ENCODE measurements at places on chromosomes 5 and 9. TPM values are rescaled to one million over a fixed set of nuclear protein-coding genes. Genes with fewer than 3 reads are reported as not detected.

DNA sequence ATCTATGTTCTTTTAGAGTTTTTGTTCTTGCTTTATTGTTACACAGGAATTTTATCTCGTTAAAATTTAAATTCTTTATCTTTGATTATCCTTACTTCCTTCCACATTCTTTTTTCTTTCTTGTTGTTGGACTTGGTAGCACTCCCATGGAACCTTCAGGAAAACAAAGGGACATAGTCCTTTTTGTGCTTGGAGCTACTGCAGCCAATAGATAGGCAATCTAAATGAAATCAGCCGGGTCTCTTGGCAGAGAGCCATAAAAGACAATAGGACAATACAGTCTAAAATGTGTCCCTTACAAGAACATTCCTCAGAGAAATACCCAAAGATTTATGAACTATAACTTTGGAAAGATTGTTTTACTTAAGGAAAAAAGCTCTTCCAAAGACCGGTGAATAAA is 548.1 kb upstream of the C9orf72 start:
- DNase-seq: no peak

DNA sequence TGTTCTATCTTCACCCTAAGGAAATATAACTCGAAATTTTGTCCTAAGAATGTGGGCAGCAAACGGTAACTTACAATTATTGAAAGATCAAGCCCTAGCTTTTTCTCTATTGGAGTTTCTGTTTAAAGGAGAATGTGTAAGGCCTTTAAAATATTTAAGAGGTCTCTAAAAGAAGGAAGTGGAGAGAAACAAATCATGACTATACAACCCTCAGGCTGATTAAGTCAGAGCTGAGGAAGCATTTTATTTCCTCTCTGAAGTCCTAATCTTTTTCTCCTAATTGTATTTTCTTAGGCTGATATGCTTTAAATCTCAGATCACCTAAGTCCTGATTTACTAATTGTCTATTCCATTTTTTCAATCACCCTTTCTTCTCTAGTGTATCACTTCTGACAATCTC is 1708.8 kb upstream of the C9orf72 start:
- no peak for DNase-seq

DNA sequence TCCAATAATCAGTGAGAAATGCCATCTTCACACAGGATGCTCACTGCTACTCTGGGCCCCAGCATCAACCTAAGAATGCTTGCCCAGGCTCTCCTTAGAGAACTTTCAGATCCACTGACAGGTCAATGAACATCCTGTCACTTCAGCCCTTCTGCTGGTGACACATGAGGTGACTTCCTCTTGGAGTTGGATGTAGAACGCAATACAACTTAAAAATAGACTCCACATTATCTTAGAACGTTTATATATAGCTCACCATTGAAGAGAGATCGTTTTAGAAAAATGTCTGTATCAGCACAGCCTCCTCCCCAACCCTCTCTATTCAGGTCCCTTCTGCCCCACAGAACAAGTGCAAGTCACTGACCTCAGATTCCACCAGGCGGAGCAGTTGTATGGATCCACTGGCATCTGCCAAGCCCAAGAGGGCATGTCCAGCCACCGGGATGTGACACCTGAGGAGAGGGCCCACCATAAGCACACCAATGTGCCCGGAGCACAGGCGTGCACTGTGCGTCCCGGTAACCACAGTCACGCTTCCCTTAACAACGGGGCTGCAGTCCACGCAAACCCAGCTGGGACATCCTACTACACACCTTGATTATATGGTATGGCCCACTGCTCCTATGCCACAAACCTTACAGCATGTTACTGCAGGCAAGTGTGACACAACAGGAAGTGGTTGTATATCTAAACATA is 2.9 kb downstream of the DPH7 start:
- no peak for DNase-seq

DNA sequence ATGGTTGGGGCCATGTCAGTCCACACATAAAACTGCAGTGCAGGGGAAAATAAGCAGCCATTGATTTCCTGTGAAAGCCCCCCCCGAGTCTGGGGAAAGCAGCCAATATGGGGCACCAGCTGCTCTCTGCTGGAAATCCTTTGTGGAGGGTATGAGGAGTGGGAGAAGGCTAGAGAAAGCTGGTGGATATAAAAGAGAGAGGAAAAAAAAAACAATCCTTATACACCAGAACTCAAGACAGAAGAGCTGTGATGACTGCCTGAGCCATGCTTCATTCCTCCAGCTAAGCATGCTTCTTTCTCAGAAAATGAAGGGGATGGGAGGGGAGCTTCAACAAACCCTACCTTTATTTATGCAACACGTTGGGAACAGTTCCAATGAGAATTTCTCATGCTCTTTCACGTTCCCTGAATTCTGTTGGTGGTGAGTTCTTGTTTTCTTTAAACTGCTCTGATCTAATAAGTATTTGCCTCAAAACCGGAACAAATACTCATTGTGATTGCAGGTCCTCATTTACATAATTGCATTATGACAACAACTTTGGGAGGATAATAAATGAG is 688.0 kb upstream of the SEMA6A start:
- DNase-seq: no peak

DNA sequence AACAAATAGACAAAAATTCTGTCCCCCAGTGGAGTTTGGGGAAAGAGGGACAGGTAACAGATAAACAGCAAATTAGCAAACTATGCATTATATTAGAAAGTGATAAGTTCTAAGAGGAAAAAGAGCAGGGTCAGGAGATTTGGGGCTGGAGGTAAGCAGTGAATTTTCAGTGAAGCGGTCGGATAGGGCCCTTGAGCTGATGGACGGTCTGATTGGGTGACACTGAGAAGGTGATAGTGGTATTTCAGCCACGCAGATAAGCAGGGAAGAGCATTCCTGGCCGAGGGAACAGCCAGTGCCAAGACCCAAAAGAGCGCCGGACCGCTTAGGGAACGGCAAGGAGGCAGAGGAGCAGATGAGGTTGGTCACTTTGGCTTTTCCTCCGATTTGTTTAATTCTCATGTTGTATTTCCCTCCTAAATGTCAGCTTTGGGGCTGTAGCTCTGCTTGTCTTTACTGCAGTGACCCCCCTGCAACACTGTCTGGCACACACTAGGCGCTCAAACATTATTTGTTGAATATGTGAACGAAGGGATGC is 1.1 kb upstream of the PTPN3 start:
- DNase-seq: no peak

DNA sequence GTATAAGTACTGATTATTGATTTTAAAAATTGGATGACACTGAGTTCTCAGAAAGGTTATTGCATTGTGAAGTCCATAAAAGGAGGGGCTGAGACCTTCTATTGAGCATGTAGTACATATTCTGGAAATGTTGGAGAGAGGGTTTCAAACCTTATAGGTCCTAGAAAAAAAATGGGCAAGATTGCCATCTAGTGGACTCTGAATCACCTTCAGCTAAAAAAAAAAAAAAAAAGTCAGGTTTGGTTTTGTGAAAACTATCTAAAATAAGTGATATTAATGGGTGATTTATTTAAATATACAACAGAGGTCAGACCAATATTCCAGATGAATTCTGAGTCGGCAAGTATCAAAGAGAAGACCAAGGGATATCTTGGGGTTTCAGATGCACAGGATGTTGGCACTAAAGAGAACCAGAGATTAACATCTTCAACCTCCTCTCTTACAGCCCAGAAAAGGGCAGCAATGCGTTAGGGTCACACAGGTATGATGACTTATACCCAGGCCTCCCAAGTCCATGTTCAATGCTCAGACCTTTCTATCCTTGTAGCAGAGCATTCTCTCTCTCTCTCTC is 109.8 kb upstream of the NMUR2 start:
- no peak for DNase-seq

GRCh38 chr5:111159845-111160244 is 64.3 kb upstream of the CAMK4 start:
- no peak for DNase-seq

DNA sequence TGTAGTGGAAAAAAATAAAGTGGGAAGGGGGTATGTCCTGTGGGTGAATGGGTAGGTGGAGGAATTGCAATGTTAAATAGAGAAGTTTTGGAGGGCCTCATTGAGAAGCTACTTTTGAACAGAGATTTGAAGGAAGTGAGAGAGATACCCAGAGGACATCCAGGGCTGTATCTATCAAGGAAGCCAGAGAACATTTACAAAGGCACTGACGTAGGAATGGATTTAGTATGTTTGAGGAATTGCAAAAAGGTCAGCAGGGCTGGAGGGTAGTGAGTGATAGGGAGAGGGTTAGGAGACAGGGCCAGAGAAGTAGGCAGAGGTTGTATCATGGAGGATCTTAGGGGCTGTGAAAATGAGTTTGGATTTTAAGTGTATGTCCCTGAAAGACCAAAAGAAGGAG is 13.9 kb downstream of the PTTG1 start:
- DNase-seq: no peak

GRCh38 chr5:170552621-170553115 is 48.8 kb downstream of the KCNIP1 start:
- DNase-seq: peak; percentile 71

GRCh38 chr5:179553875-179554274 is 3.5 kb downstream of the RUFY1 start:
- DNase-seq: peak; percentile 80

GRCh38 chr9:34450644-34451043 is 7.7 kb downstream of the FAM219A start:
- DNase-seq: no peak

- no peak for DNase-seq
Measured at GRCh38 chr9:19511694-19512093, 102.9 kb downstream of the ACER2 start.

GRCh38 chr5:14818931-14819790 is 52.4 kb downstream of the ANKH start:
- no peak for DNase-seq

- peak; percentile 71 for DNase-seq
Measured at GRCh38 chr5:178234750-178235587, 2.4 kb upstream of the PHYKPL start.

GRCh38 chr5:132909702-132910101 is 36.2 kb downstream of the LEAP2 start:
- DNase-seq: no peak

- DNase-seq: no peak
Measured at GRCh38 chr5:146111409-146111808, 6.0 kb upstream of the PLAC8L1 start.

GRCh38 chr5:106601620-106602019 is 1069.1 kb downstream of the EFNA5 start:
- DNase-seq: no peak

- DNase-seq: no peak
Measured at GRCh38 chr5:73861313-73861988, 235.5 kb downstream of the ARHGEF28 start.

GRCh38 chr9:4538621-4539020 is 48.4 kb downstream of the SLC1A1 start:
- no peak for DNase-seq

GRCh38 chr5:146218168-146218567 is 14.8 kb downstream of the RBM27 start:
- DNase-seq: no peak

DNA sequence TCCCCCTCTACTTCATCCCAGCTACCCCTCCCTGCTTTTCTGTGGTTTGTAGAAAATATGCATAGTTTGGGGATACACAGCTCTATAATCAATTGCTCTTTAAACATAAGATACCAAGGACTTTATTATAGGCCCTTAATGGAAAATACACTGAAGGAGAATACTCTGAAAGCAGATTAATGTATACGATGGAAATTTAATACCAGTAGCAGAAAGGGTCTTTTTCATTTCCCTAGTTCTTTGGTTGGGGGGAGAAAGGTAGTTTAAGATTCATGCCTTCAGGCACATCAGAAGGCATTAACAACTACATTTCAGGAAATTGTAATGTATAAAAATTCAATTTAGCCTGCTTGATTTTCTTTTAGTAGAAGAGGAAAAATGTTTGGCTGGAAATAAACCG is 452.9 kb upstream of the ZNF608 start:
- DNase-seq: no peak

DNA sequence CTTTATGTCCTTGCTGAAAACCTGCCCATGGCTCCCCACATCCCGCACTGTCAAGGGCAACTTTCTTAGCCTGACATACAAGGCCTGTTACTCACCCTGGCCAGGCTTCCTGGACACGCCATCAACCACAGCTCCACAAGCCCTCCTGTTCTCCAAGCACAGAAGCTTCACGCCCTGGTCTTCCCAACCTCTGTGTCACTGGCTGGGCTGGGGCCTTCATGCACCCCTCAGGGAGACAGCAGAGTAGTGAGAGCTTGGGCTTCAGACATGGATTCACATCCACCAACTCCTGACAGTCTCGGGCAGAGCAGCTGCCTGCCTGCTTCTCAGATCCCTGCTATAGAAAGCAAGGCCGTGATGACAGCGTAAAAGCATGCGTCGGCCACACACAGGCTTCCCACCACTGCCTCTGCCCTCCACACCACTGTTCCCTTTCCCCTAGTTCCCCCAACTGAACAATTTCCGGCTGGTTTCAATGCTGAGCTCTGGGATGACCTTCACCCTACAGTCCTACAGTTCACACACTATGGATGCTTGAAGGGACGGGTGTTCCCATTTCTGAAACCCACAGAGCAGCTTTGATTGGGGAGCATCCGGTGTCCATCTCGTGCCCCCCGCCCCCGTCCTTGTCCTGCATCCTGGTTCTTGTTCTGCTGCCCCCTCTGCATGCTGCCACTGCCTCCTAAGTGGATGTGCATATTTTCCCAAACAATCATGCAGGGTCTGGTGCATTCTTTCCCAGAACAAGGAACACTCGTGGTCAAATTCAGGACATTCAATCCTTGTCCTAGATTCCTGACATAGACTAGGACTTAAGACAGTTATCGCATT is 33.4 kb upstream of the ADAMTS2 start:
- DNase-seq: no peak

DNA sequence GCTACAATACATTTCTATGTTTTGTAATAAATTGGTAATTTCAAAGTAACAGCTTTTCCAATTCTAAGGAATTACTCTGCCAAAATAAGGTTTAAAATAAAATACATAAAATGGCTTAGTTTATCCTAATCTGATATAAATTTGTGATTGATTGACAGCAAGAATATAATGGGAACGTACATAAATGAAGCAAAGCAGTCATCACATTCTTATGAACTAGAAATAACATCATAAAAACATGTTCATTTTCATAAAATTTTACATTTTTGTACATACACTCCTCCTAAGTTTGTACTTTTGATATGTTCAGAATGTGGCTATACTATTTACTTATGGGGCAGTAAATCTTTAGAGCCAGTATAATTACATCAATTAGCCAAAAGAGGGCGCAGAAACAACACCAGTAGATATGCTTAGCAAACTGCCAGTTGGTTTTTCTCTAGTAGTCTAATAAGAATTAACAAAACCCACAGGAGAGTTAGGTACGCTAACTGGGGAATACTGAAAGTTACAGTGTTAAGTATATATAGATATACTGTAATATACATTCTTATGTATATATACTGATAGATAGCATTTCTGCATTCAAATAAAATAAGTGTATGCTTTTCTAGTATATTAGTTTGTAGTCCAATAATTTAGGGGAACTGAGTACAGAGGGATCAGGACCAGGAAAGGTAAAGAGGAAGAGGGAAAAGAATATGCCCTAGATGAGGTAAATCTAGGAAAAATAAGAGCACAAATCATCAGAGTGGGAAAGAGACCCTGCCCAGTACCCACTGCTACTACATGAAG is 76.8 kb downstream of the ZDHHC21 start:
- peak; percentile 13 for DNase-seq

- no peak for DNase-seq
Measured at GRCh38 chr5:58760222-58760621, 177.3 kb downstream of the RAB3C start.

GRCh38 chr5:114221807-114222206 is 140.1 kb upstream of the KCNN2 start:
- no peak for DNase-seq

Gene HRCT1
- polyA plus RNA-seq: 1.1 TPM

Gene SIGMAR1
- polyA plus RNA-seq: 34.6 TPM

Gene CD72
- 1.3 TPM for polyA plus RNA-seq

Gene COL23A1
- polyA plus RNA-seq: 0.09 TPM

Gene SLCO4C1
- 0.10 TPM for polyA plus RNA-seq

Gene TMEM171
- 0.16 TPM for polyA plus RNA-seq

Gene MRPL41
- polyA plus RNA-seq: 335 TPM

Gene GPRIN1
- polyA plus RNA-seq: 0.81 TPM

Gene TAF11L10
- polyA plus RNA-seq: not detected

Gene DMRTA1
- polyA plus RNA-seq: not detected

Data from adrenal gland (tissue), 19 donors.